T-cell (primary cell): ENCODE measurements at places on chromosomes 3 and 15.

GRCh38 chr15:100096700-100097099 is 245.1 kb downstream of the ADAMTS17 start:
- H3K27me3 ChIP-seq, result no peaks in the 10 kb centered on the region
- H3K4me3 ChIP-seq, result no peak overlapping the region
- H3K4me1 ChIP-seq, result no peaks in the 10 kb centered on the region
- H3K36me3 ChIP-seq, result no peaks in the 10 kb centered on the region
- H3K27ac ChIP-seq, result no peak overlapping the region

DNA sequence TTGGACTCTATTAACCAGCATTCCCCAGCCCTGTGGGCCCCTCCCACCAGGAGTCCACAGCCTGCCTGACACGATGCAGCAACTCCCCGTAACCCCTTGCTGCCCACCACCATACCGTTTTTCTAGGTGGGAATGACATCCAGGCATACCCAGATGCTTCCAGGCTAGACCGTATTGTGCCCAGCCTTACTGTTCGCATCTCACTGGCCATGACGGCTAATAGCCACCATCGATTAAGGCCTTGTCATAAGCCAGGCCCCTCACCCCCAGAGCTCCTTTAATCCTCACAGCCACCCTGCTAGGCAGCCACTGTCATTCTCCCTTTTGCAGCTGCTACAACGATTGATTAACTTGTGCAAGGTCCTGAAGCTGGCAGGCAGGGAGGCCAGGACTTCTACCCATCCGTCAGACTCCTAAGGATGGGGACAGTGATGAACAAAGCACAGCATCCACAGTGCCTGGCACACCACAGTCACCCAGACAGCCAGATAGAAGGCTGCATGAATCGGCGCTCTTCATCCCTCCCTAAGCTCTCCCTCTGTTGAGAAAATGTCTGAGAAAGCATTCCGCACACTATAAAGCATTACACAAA is 60.0 kb upstream of the FLNB start:
- no peaks in the 10 kb centered on the region for H3K36me3 ChIP-seq
- no peak for DNase-seq
- no peak overlapping the region for H3K27ac ChIP-seq
- H3K27me3 ChIP-seq, result no peaks in the 10 kb centered on the region
- no peaks in the 10 kb centered on the region for H3K4me1 ChIP-seq
- no peak overlapping the region for H3K4me3 ChIP-seq

GRCh38 chr3:181823716-181824115 is 112.0 kb downstream of the SOX2 start:
- no peak for DNase-seq
- H3K4me1 ChIP-seq, result no peaks in the 10 kb centered on the region
- H3K27me3 ChIP-seq, result no peaks in the 10 kb centered on the region
- H3K27ac ChIP-seq, result no peak overlapping the region
- no peak overlapping the region for H3K4me3 ChIP-seq

GRCh38 chr3:176032043-176032442 is 1165.2 kb downstream of the TBL1XR1 start:
- no peak for DNase-seq
- H3K4me3 ChIP-seq, result no peak overlapping the region
- H3K4me1 ChIP-seq, result no peaks in the 10 kb centered on the region
- H3K36me3 ChIP-seq, result no peaks in the 10 kb centered on the region

DNA sequence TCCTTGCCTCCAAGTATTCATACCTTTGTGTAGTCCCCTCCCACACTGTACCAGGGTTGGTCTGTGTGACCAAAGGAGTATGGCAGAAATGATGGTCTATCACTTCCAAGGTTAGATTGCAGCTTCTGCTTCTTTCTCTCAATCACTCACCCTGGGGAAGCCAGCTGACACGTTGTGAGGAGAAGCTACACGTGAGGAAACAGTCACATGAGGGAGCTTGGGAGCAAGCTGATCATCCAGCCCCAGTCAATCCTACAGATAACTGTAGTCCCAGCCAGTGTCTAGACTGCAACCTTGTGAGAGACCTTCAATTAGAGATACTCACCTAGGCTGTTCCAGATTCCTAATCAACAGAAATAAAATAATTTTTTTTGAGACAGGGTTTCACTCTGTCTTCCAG is 6.2 kb upstream of the ZNF774 start:
- peaks cover 15% of the 10 kb centered on the region for H3K4me1 ChIP-seq
- DNase-seq, result no peak
- no peaks in the 10 kb centered on the region for H3K27me3 ChIP-seq
- H3K27ac ChIP-seq, result no peak overlapping the region
- H3K4me3 ChIP-seq, result no peak overlapping the region

DNA sequence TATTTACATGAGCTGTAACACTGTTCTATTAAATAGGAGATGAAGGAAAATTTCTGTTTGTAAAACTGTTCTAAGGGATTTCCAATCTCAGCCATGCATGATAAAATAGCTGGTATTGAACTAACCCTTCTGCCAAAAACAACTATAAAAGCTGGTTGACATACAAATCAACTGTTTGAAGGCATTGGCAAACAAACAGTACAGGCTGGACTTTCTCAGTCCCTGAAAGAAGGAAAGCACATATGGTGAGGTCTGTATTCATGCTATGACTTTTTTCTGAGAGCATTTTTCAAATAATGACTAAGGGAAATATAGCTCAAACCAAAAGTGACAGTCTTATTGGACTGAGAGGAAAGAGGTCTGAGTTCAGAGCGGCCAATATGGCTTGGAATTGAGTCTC is 117.0 kb upstream of the CCDC54 start:
- no peaks in the 10 kb centered on the region for H3K4me1 ChIP-seq
- H3K27me3 ChIP-seq, result no peaks in the 10 kb centered on the region
- H3K4me3 ChIP-seq, result no peak overlapping the region
- DNase-seq, result no peak

GRCh38 chr3:143331350-143331749 is 211.8 kb downstream of the CHST2 start:
- no peaks in the 10 kb centered on the region for H3K36me3 ChIP-seq
- DNase-seq, result no peak
- no peaks in the 10 kb centered on the region for H3K4me1 ChIP-seq
- H3K4me3 ChIP-seq, result no peak overlapping the region

DNA sequence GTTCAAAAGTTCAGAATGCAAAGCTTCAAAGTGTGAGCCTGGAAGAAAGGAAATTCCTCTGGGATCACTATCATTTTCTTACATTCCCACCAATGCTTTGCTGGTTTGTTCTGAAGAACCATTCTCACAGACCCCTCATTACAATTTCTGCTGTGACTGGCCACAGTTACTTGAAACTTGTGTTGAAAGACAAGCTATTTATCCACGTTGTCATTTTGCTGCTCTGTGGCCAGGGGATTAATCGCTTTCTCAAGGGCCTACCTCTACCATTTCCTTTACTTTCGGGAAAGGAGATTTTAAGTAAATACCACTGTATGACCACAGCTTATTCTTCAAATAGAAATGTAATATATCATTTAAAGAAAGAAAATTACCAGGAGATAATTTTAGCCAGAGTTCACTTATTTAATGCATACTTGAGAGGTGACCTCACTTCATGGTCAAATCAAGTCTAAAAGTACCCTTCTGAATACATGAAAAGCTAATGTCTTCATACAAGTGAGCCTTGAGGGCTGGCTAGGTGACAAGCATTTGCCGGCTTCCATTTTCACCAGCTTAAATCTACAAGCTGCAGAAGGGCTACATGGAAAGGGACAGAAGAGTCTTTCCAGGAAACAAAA is 69.8 kb upstream of the ROBO2 start:
- no peak overlapping the region for H3K27ac ChIP-seq
- no peak for DNase-seq
- no peaks in the 10 kb centered on the region for H3K4me1 ChIP-seq
- no peaks in the 10 kb centered on the region for H3K27me3 ChIP-seq
- H3K4me3 ChIP-seq, result no peak overlapping the region

DNA sequence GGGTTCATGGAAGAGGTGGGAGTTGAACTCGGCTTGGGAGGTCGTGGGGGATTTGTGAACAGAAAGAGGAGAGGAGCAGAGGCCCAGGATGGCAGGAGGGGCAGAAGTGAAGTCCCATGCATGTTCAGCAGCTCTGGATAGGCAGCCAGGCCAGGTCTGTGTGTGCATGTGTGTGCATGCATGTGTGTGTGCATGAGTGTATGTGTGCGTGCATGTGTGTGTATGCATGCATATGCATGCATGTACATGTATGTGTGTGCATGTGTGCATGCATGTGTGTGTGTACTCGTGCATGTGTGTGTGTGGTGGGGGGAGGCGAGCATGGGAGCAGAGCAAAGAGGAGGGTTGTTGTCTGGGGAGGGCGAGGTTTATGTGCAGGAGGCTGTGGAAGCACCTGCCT is 178.4 kb downstream of the RPLP1 start:
- H3K27me3 ChIP-seq, result peaks cover 26% of the 10 kb centered on the region
- no peaks in the 10 kb centered on the region for H3K36me3 ChIP-seq
- no peak for DNase-seq
- no peak overlapping the region for H3K27ac ChIP-seq

- no peak overlapping the region for H3K4me3 ChIP-seq
- no peak overlapping the region for H3K27ac ChIP-seq
- no peak for DNase-seq
- H3K4me1 ChIP-seq, result no peaks in the 10 kb centered on the region
- H3K36me3 ChIP-seq, result no peaks in the 10 kb centered on the region
Observed at GRCh38 chr15:53320816-53321215, 438.6 kb downstream of the WDR72 start.

- H3K36me3 ChIP-seq, result no peaks in the 10 kb centered on the region
- no peak overlapping the region for H3K27ac ChIP-seq
- DNase-seq, result no peak
Observed at GRCh38 chr3:36729204-36730056, 34.9 kb downstream of the DCLK3 start.

DNA sequence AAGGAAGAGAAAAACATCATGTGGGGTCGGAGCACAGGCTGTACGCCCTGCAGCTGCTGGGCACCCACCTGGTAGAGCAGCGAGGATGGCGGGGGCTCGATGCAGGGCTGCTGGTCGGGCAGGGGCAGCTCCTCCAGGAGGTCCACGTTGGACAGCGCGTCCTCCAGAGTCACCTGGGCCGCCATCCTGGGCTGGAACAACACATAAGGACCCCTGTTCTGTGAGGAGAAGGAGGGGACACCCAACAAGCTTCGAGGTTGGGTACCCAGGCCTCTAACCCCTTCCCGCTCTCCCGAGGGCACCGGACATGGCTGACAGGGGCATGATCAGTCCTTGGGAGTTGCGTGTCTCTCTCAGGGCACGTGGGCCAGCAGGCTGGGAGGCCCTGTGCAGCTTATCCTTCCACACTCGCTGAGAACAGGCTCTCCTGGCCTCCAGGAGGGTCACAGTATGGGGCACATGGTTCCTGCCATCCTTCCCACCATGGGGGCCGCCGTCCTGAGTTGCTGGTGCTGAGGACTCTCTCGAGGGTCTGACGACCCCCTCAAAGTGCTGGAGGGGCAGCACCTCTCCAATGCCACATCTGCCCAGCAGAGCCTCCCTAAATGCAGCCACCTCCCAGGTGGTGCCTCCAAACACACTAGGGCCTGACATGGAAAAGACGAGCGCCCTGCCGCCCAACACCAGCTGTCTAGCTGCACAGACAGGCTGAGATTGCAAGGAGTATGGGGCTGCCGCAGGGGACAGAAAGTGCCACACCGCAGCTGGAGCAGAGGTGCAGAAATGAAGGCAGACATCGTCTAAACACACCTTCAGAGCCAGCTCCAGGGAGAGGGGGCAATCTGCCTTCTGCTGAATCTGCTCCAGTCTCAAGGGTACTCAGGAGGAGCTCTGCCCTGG is 32.8 kb downstream of the CYFIP1 start:
- no peak overlapping the region for H3K27ac ChIP-seq
- no peaks in the 10 kb centered on the region for H3K36me3 ChIP-seq
- no peak overlapping the region for H3K4me3 ChIP-seq
- DNase-seq, result no peak
- H3K4me1 ChIP-seq, result peaks cover 3% of the 10 kb centered on the region

DNA sequence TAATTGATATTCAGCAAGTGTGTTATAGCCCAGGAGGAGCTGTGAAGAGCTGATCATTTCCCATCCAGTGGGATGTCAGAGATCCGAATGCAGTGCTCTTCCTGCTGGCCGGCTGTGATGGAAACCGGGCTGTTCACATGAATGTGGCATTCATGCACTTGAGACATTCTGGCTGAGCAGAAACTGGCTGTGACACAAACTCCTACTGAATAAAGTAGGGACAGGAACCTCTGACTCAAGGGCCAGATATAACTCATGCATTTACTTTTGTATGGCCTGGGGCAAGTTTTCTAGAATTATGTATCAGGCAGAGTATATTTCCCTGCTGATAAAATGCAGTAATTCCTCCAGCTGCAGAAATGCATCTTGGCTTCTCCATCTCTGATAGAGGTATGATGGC is 83.4 kb upstream of the FAM3D start:
- H3K36me3 ChIP-seq, result no peaks in the 10 kb centered on the region
- no peaks in the 10 kb centered on the region for H3K27me3 ChIP-seq
- H3K4me1 ChIP-seq, result no peaks in the 10 kb centered on the region
- no peak for DNase-seq
- no peak overlapping the region for H3K27ac ChIP-seq

- no peaks in the 10 kb centered on the region for H3K36me3 ChIP-seq
- no peak overlapping the region for H3K27ac ChIP-seq
- H3K27me3 ChIP-seq, result no peaks in the 10 kb centered on the region
- H3K4me3 ChIP-seq, result no peak overlapping the region
Observed at GRCh38 chr15:31178705-31179104, 77.2 kb upstream of the TRPM1 start.

DNA sequence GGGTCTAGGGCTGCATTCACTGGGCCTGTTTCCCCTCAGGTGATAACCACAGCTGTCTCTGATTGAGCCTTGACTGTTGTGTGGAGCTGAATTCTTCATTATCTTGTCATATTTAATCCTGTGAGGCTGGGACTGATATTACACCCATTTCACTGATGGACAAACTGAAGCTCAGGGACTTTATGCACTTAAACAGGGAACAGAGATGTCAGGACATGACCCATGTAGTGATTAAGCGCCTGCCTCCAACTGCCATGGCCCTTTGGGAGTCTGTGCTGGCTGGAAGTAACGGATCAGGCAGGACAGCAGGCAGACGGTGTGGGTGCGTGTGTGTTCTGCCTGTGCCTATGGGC is 7.5 kb downstream of the GNAI2 start:
- H3K4me1 ChIP-seq, result peaks cover 65% of the 10 kb centered on the region
- peaks cover 6% of the 10 kb centered on the region for H3K36me3 ChIP-seq
- no peaks in the 10 kb centered on the region for H3K27me3 ChIP-seq
- H3K4me3 ChIP-seq, result peak overlapping the region; percentile 6

DNA sequence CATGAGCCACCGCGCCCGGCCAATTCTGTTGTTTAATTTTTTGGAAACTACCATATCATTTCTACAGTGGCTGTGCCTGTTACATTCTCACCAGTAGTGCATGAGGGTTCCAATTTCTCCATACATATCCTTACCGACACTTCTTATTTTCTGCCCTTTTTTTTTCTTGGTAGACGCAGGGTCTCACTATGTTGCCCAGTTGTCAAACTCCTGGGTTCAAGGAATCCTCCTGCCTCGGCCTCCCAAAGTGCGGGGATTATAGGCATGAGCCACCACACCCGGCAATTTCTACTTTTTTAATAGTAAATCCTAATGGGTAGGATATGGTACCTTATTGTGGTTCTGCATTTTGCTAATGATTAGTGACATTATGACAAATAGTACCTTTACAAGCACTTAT is 9.6 kb downstream of the AMIGO3 start:
- no peak overlapping the region for H3K4me3 ChIP-seq
- peaks cover 2% of the 10 kb centered on the region for H3K4me1 ChIP-seq
- H3K27me3 ChIP-seq, result no peaks in the 10 kb centered on the region
- peaks cover 13% of the 10 kb centered on the region for H3K36me3 ChIP-seq
